ENCODE measurements at places on chromosomes 5 and 9. TPM values are rescaled to one million over a fixed set of nuclear protein-coding genes. Genes with fewer than 3 reads are reported as not detected.

GRCh38 chr9:134329886-134330285 lies 3.6 kb downstream of the RXRA start:
- peak overlapping the region; percentile 75 for H3K4me3 ChIP-seq
- H3K27me3 ChIP-seq = no peaks in the 10 kb centered on the region
- H3K27ac ChIP-seq = peak overlapping the region; percentile 93

Gene DNAJA1
- total RNA-seq = 246 TPM

Gene SPRY4
- total RNA-seq = 41.7 TPM

DNA sequence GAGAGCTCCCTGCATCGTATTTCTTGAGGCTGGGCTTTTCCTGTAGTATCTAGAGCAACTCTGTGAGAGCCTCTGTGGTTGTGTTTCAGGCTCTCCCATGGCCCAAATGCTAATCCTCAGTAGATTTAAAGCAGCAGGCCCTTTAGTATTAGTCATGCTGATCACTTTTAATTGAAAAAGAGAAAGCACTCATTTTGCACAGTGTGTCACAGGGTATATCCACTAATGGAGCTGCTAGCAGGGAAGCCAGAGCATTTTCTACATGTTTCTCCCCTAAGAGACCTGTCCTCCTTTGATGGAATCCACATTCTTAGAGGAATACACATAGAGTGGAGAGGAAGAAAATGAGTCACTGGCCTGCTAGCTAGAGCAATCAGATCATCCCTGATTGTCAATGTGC lies 348.5 kb downstream of the TMEM232 start:
- H3K27ac ChIP-seq = no peak overlapping the region
- no peak for DNase-seq
- H3K4me3 ChIP-seq = no peak overlapping the region
- no peaks in the 10 kb centered on the region for H3K36me3 ChIP-seq

DNA sequence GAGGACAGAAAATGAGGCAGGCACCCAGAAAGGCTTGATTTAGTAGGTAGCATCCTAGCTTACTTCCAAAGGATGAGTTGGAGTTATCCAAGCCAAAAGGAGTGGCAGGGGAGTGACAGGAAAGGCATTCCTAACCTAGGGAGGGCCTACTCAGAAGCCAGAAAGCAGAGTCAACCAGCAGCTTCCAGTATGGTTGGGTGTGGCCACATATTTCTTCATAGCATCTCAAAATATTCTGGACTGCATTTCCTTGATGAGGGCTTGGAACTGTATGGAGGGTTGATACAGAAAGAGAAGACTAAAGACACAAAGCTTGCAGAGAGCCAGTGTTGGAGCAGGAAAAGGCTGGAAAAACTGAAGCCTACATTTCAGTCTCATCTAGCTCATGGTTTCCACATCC lies 656.8 kb upstream of the DMAC1 start:
- no peak overlapping the region for H3K4me3 ChIP-seq
- no peak overlapping the region for H3K27ac ChIP-seq
- H3K27me3 ChIP-seq = no peaks in the 10 kb centered on the region
- no peak for DNase-seq
- peaks cover 10% of the 10 kb centered on the region for H3K36me3 ChIP-seq

DNA sequence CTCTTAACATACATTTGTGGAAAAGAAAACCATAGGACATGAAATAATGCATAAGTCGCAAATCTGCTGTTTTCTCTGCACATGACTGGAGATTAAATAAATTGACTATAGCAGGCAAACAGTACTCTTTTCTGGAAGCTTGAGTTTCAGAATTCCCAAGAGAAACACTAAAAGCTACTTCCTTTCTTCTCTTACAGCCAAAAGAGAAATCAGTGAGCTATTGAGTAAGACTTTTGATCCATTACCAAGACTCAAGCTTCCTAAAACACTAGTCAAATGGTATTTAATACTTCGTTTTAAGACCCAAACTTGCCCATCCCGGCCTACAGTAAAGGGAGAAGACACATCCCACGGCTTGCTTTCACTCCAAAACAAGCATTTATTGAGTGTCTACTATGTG lies 335.8 kb upstream of the PUM3 start:
- DNase-seq = no peak
- H3K4me1 ChIP-seq = no peaks in the 10 kb centered on the region
- no peaks in the 10 kb centered on the region for H3K27me3 ChIP-seq
- no peak overlapping the region for H3K27ac ChIP-seq
- H3K36me3 ChIP-seq = no peaks in the 10 kb centered on the region

Gene SUSD3
- total RNA-seq = not detected

DNA sequence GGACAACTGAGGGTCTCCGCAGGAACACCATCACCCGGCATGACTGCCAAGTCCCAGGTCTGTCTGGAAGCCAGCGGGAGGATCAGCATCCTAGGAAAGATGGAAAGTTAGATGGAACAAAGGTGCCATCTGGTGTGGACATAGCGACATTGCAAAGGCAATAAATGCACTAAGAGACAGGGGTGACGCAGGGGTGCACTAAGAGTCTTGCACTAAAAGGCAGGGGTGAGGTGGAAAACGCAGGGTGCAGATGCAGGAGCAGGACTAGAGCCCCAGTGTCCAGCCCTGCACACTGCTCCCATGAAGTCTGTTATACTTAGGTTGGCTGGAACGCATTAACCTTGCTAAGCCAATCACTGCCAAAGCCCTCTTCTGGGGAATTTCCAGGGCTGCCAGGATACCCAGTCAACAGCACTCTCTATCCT lies 15.5 kb downstream of the ATOX1 start:
- H3K4me1 ChIP-seq = peaks cover 15% of the 10 kb centered on the region
- H3K27me3 ChIP-seq = no peaks in the 10 kb centered on the region
- no peak overlapping the region for H3K4me3 ChIP-seq

GRCh38 chr5:154189256-154189818 lies 1.2 kb upstream of the GALNT10 start:
- H3K27ac ChIP-seq = no peak overlapping the region
- peaks cover 7% of the 10 kb centered on the region for H3K4me1 ChIP-seq
- no peak for DNase-seq
- no peaks in the 10 kb centered on the region for H3K36me3 ChIP-seq

GRCh38 chr9:18358325-18358724 lies 115.6 kb upstream of the ADAMTSL1 start:
- H3K27me3 ChIP-seq = no peaks in the 10 kb centered on the region
- H3K36me3 ChIP-seq = no peaks in the 10 kb centered on the region
- peaks cover 11% of the 10 kb centered on the region for H3K4me1 ChIP-seq
- H3K4me3 ChIP-seq = no peak overlapping the region

DNA sequence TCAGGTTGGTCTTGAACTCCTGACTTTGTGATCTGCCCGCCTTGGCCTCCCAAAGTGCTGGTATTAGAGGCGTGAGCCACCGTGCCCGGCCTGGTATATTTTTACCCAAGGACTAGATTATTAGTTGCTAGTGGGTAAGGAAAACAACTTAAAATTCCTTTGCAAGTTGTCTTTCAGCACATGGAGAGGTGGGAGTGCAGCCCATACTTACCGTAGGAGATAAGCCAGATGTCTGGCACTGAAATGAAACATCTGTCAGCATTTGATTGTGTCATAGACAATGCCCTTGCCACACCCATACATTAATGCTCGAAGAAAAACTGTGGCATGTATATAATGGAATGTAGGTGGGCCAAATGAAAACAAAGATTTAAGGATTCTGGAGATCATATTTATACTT lies 36.6 kb upstream of the ANKH start:
- H3K36me3 ChIP-seq = no peaks in the 10 kb centered on the region
- DNase-seq = no peak
- no peaks in the 10 kb centered on the region for H3K4me1 ChIP-seq
- H3K27ac ChIP-seq = no peak overlapping the region
- H3K4me3 ChIP-seq = no peak overlapping the region

- DNase-seq = peak; percentile 49
- H3K27me3 ChIP-seq = peaks cover 33% of the 10 kb centered on the region
- H3K27ac ChIP-seq = no peak overlapping the region
- H3K4me3 ChIP-seq = no peak overlapping the region
Observed at GRCh38 chr5:141811287-141812155, 66.7 kb downstream of the PCDH1 start.

DNA sequence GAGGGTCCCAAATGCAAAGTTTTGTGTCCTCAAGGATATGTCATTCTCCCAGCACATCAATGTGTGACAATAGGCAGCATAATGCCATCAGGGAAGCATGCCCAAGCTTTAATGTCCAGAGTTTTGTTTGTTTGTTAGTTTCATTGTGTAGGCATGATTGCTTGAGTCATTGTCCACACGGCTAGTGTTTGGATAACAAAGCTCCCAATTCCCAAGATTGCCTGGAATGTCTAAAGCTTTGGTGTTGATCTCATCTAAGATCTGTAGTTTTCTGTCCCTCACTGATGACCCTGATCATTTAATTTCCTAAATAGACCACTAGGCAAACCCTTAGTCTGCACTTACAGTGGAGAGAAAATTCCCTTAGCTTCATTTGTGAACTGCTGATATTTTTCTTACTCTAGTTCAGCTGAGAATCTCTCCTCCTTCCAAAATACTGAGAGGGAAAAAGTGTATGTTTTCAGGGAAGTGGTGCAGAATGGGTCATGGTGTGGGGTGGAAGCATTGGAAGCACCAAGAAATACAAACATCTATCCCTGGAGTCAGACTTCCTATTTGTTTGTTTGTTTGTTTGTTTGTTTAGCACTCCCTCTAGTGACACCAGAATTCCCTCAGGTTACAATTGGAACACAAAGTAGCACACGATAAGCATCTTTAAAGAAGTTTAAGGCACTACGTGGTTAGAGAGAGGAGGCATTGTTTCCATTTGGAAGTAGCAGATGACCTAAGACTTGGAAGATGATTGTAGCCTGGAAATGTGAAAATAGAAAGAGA lies 127.1 kb downstream of the PRDM6 start:
- DNase-seq = no peak
- H3K4me1 ChIP-seq = no peaks in the 10 kb centered on the region
- H3K4me3 ChIP-seq = no peak overlapping the region
- H3K36me3 ChIP-seq = no peaks in the 10 kb centered on the region

- H3K36me3 ChIP-seq = no peaks in the 10 kb centered on the region
- no peaks in the 10 kb centered on the region for H3K4me1 ChIP-seq
- no peak for DNase-seq
- H3K4me3 ChIP-seq = no peak overlapping the region
Observed at GRCh38 chr5:157225469-157226422, 40.2 kb upstream of the CYFIP2 start.

Gene CCDC171
- total RNA-seq = 1.9 TPM

Gene TPPP
- 0.03 TPM for total RNA-seq

DNA sequence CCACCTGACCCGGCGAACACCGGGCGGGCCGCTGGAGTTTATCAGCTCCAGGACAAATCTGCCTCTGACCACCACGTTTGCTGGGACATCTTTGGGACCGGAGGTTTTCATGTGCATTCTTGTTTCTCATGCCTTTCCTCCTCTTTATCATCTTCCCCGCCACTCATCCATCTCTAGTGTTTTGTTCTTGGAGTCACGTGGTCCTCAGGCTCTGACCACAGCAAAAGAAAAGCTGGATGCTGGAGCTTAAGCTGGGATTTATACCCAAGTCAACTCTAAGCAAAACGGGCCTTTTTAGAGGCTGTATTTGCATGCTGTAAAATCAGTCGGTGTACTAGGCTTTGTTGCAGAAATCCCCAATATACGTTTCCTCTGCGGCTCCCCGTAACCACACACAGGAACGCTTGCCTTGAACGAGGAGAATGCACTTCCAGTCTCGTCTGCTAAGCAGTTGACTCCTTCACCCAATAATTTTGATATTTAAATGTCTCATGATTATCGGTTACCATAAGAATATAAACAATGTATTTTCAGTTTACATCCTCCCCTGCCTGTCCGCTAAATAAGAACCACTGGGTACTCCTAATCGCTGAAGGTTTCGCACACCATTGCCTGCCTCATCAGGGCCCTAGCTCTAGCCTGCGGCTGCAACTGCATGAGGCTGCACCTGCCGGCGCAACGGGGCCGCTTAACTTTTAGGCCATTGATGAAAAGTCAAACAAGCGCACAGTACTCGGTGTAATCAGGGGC lies 560 bp upstream of the NDUFS6 start:
- peak overlapping the region; percentile 99 for H3K4me3 ChIP-seq
- peaks cover 2% of the 10 kb centered on the region for H3K36me3 ChIP-seq
- H3K4me1 ChIP-seq = no peaks in the 10 kb centered on the region
- DNase-seq = peak; percentile 15
- H3K27ac ChIP-seq = peak overlapping the region; percentile 58

GRCh38 chr5:62354028-62354874 lies 48.2 kb downstream of the KIF2A start:
- no peaks in the 10 kb centered on the region for H3K27me3 ChIP-seq
- no peaks in the 10 kb centered on the region for H3K4me1 ChIP-seq
- H3K27ac ChIP-seq = no peak overlapping the region
- H3K4me3 ChIP-seq = no peak overlapping the region
- peak; percentile 59 for DNase-seq
- H3K36me3 ChIP-seq = peaks cover 64% of the 10 kb centered on the region

GRCh38 chr5:36646507-36647023 lies 40.2 kb downstream of the SLC1A3 start:
- no peak overlapping the region for H3K4me3 ChIP-seq
- H3K36me3 ChIP-seq = no peaks in the 10 kb centered on the region
- no peak overlapping the region for H3K27ac ChIP-seq
- no peaks in the 10 kb centered on the region for H3K4me1 ChIP-seq
- no peak for DNase-seq

- no peak overlapping the region for H3K27ac ChIP-seq
- no peaks in the 10 kb centered on the region for H3K4me1 ChIP-seq
- no peak for DNase-seq
- no peaks in the 10 kb centered on the region for H3K27me3 ChIP-seq
- H3K36me3 ChIP-seq = no peaks in the 10 kb centered on the region
Observed at GRCh38 chr9:106310782-106311181, 552.2 kb upstream of the ZNF462 start.

Gene TMEM174
- not detected for total RNA-seq

DNA sequence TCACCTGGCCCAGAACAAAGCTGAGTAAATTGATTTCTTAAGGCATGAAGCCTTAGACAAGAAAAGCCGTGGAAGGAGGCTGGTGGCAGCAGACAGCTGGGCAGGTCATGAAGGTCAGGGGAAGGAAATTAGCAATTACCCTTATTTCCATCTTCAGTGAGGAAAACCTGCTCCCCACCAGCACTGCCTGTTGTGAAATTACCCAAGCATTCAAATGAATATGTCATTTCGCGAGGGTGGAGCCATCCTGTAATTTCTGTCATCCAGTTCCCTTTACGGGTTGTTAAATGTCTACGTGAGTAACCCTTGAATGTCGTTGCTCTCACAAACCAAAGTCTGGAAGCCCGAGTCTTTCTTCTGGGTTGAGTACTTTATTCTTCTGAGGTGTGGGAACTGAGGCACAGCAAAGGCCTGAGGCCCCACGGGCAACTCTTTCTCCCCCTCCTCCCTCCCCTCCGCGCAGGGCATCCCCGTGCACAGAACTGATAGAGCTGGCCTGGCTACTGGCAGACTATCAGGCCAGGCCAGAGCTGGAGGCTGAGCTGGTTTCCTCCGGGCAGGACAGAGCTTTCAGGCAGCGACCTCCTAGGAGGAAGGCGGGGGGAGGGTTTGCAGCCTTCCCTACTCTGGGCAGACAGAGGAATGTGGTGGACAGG lies 22.0 kb upstream of the AK3 start:
- no peaks in the 10 kb centered on the region for H3K27me3 ChIP-seq
- no peak overlapping the region for H3K27ac ChIP-seq
- no peaks in the 10 kb centered on the region for H3K4me1 ChIP-seq
- H3K36me3 ChIP-seq = no peaks in the 10 kb centered on the region

Data from SJCRH30 (cell line).